ENCODE measurements at places on chromosomes 1 and 21.
A peak's percentile ranks its signal among the peaks of the same experiment; 100 is the strongest.

DNA sequence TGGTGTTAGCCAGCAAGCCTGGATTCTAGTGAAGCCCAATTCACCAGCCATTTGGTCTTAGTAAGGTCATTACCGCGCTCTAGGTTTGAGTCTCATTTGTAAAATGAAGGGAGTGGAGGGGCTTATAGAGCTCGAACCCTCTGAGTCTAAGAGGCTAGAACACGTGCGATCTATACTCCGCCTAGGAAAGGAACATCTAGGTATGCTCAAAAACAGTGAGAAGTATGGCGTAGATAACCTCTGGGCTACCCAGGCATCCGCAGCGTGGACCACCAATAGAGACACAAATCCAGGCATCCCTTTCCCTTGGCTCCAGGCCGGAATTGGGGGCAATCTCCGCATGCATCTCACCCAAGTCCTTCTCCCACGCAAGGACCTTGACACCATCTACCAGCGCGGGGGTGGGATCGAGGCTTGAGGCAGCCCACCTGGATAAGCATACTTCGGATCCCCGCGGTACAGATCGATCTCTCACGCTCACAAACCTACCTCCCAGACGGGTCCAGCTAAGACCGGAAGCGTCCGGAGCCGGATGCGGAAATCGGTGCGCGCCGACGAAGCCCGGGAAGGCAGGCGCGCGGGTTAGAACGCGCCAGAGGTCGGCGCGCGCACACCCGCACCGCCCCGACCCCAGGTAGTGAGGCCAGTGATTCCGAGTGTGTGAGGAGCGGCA, at the start of gene METTL25B:
TSS of gene METTL25B (plus strand) at position 544 of the 673 bp plus-strand sequence. CDS start 636 bp downstream, outside the sequence.
- DNase-seq = peak; percentile 95

DNA sequence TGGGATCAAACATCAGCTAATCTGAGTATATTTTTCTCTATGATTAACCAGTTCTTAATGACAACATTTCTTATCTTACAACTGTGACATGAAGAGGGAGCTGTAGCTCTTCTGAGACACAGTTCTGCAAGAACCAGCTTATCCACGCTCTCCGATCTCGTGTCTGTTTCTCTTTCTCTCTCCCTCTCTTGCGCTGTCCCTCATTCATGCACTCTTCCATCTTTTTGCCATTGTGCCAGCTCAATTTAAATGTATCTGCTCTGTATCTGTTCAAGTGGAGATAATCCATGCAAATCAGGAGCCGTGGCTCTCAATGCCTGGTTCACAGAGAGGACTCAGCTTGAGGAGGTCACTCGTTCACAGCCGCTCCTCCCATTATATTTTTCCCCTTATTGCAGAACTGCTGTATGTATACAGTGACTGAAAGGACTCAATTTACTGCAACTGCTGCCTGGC, 494.7 kb upstream of the ADGRL2 start:
- peak; percentile 80 for DNase-seq

DNA sequence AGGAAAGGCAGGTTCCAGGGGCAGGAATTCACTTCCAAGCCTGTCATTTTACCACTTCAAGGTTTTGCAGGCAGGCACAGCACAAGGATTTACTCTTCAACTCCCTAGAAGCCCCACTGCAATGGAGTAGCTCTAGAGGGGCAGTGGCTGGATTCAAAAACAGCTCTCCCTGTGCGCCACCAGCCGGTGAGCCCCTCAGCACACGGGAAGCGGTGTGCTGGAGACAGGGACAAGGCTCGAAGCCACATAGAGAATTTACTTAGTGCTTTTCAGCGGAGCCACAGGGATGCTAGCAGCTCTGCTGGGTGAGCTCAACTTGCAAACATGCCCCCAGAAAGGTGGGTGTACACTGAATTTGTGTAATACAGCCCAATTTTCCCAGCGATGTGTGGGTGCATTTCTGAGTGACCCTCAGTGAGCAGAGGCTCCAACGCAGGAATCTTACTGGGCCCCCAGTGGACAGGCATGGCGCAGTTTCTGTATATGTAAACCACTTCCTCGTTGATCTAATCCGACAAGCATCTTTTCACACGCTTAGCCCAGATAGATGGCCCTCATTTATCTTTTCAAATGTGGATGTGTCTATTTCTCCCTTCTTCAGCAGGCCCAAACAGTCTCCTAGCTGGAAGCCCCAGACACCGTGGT, 10.9 kb downstream of the VWA5B1 start:
- DNase-seq = no peak

GRCh38 chr1:180842491-180843275, 70.0 kb upstream of the KIAA1614 start:
- DNase-seq = peak; percentile 36

GRCh38 chr1:147475488-147475887, 65.8 kb upstream of the BCL9 start:
- peak; percentile 35 for DNase-seq

DNA sequence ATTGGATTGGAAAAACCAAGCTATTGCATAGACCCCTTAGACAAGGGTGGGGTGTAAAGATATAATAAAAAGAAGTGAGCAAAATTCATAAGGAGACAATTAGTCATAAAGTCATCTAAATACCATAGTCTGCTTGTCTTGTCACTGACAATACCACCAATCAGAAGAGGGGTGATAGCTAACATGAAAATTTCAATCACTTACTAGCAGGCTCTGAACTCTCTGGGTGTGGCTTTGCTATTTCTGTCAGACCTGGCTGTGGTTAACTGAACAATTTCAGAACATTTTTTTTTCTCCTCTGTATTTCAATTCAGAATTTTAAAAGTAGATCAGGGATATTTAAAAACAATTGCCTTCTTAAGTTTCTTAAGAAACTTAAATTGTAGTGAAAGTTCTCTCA, 158.5 kb upstream of the PRMT6 start:
- no peak for DNase-seq

DNA sequence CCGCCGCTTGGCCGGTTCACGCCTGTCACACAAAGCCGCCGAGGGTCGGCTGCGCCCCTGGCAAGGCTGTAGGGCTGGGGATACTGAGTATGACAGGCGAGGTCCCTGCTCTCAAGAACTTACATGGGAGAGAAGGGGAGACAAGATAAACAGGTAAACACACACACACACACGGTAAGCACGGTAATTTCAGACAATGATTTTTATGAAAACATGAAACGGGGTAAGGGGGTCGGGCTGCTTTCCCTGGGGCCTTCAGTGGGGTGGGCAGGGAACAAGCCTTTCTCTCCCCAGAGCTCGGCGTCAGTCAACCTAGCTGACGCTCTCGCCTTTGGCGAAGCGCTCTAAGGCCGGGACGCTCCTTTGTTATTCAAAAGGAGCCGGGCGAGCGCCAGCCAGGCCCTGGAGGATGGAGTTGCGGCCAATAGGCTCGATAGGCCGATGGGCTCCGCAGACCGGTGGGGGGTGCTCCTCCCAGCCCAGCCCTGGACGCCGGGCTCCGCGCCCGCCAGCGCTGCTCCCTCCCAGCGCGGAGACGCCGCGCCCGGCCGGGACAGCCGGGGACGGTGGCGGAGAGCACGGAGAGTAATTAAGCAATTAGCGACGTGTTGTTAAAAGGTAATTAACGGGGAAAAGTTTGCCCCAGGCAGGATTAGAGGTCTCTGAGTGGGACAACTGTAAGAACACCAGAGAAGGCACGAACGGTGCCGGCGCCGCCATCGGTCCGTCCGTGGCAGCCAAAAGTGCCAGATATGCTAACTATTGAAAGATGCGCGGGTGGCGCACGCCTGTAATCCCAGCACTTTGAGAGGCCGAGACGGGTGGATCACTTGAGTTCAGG, 950 bp upstream of the INKA2 start:
- DNase-seq = peak; percentile 95

DNA sequence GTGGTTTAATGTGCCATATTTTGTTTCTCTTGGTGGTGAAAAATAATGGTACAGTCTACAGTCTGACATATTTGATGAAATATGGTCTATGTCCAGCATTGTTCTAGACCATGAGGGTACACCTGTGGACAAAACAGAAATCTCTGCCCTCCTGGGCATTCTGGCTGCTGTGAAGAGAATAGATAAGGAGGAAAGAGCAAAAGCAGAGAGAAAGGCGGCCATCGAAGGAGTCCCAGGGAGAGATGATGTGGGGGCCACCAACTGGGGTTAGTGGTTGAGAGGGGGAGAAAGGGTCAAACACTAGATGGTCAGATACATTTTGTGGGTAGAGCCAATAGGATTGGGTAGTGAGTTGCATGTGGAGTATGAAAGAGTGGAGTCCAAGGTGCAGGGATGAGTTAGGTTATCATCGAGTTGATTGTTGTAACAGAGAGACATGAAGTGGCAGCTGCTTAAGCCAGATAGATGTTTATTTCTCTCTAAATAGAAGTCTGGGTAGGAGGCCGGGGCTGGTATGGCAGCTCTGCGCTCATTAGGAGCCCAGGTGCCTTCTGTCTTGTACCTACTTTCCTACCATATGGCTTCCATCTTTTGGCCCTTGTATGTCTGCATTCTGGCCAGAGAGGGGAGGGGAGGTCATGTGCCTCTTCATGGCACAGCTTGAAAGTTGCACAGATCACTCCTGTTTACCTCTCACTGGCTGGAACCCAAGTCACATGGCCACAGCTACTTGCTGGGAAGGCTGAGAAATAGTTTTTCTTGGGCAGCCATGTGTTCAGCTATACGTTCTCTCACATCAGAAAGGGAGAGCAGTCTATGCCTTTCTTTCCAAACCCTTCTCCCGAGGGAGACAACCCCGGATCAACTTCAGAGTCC, 13.0 kb downstream of the UBE4B start:
- DNase-seq = no peak

GRCh38 chr1:2398871-2399270, 7.2 kb downstream of the RER1 start:
- no peak for DNase-seq

Measured in DMS53 (cell line).